ENCODE measurements at places on chromosomes 2 and 18.

GRCh38 chr18:14937271-14937670, 189.3 kb downstream of the ANKRD30B start:
- no peak for ATAC-seq

DNA sequence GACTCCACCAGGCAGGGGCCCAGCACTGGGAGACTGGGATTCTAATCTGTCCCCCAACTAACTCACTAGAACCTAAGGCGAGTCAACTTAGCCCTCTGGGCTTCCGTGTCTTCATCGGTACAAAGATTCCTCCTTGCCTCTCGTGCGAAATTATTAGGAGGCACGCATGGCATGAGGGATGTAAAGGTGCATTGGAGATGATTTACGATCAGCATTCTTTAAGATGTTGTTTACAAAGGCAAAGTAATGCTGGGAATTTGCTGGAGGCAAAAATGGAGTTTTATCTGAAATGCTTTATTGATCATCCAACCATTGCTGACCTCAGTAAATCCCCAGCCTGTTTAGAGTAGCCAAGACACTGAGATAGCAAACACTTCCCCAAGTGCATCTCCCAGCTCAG, 171.8 kb upstream of the KLHL29 start:
- ATAC-seq, result no peak

DNA sequence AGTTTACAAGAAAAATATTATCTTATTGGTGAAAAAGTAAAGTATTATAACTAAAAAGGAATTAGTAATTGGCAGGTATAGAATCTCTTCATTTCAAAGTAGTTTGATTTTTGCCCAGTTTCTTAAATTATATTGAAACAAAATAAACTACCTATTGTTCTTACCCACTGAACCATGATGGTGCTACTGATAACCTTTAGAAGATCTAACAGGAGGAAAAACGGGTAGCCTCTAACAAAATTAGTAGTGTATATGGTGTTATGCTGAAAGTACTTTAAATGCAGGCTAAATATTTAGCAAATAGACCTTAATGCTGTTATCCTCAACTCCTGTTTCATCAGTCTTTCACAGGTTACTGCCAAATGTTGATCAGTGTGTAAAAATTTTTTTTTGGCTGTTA, 19.1 kb downstream of the MRPS9 start:
- no peak for ATAC-seq

- no peak for ATAC-seq
Measured at GRCh38 chr2:41728788-41729338, 319.0 kb upstream of the PKDCC start.

DNA sequence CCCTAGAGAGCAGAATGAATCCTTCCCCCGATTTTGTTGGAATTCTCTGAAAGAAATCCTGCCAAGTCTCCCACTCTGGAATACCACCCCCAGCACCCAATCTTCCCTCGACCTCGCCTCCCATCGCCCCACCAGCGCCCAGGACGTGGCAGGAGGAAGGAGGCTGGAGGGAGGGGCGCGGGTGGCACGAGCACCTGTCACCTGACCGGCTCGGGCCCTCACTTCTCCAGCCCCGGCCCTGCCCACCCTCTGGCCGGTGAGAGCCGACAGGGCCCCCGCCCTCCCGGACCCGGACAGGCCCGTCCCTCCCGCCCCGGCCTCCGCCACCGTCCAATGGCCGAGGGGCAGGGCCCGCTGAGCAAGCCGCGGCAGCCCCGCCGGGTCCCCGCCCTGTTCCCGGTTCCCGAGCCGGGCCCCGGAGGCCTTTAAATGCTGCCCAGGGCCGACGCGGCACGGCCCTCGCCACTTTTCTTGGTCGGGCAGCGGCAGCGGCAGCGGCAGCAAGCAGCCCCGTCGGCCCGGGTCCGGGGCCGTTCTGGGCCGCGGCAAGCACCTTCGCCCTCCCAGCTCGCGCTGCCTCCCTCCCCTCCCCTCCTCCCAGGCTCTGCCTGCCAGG, at the start of gene LGALSL:
LGALSL (plus strand) TSS at position 393 of the 616 bp plus-strand sequence. CDS start 384 bp downstream, outside the sequence.
- ATAC-seq, result peak; percentile 86

DNA sequence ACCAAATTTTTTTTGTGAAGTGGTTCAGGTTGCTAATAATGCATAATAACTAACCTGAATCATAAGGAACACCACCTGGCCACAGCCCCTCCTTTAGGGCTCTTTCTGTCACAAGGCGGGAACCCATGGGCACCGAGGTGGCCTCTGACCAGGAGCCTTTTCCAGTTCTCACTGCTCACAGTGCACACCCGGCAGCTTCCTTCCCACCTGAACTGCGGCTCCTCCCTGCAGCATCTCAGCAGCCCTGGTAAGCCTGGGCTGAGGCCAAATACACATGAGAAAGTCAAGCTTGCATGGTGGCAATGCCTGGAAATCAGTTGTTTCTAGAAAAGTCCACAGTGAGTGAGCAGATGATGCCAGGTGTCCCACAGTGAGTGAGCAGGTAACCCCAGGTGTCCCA, 77.6 kb upstream of the SNTG2 start:
- no peak for ATAC-seq

GRCh38 chr2:71798266-71799012, 345.1 kb downstream of the DYSF start:
- ATAC-seq, result no peak

DNA sequence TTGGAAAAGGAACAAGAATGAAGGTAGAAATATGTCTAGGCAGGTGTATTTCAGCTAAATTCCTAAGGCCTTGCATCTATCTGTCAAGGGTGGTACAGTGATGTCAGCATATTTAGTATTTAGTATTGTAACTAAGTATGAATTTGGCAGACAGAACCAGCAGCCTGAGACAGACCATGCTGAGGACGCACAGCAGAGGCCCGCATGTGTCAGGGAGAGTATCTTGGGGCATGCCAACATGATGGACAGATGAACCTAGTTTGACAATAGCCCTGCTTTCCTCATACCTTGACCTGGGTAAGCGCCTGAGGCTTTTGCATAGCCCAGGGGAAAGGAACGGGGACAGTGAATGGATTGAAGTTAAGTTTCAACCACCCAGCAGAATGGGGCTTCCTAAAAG, 33.8 kb upstream of the OSR1 start:
- no peak for ATAC-seq

DNA sequence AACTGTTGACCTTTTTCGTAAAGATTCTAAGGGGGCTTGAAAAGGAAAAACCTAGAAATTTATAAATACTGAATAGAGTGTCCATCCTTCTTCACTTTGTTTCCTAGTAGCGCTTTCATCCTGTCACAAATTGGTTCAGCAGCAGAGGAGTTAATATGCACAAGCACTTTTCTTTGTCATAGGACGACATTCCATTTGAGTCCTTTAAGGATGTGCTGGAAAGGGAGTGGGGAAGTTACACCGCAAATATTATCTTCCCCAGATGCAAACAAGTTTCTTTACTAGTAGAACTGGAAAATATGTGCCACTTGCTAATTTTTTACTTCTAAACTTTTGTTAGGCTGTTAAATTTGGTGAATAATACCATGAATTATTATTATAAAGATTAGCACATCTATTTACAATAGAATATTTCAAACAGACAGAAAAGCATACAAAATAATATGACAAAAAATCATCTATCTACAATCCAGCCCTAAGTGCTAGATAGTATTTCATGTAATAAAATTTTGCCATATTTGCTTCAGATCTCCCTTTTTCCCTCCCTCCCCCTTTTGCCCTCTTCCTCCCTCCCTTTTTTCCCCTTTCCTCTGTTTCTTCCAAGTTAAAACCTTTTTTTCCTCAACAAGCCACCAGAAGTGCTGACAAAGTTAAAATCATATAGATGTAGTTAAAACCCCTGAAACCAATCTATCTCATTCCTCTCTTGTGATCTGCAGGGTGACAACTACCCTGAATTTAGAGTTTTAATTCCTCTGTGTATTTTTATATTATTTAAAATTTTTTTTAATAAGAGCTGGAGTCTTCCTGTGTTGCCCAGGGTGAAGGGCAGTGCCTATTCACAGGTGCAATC, 50.5 kb upstream of the MAP4K3 start:
- no peak for ATAC-seq

GRCh38 chr2:39023649-39024048, 97.2 kb downstream of the SOS1 start:
- ATAC-seq, result no peak

DNA sequence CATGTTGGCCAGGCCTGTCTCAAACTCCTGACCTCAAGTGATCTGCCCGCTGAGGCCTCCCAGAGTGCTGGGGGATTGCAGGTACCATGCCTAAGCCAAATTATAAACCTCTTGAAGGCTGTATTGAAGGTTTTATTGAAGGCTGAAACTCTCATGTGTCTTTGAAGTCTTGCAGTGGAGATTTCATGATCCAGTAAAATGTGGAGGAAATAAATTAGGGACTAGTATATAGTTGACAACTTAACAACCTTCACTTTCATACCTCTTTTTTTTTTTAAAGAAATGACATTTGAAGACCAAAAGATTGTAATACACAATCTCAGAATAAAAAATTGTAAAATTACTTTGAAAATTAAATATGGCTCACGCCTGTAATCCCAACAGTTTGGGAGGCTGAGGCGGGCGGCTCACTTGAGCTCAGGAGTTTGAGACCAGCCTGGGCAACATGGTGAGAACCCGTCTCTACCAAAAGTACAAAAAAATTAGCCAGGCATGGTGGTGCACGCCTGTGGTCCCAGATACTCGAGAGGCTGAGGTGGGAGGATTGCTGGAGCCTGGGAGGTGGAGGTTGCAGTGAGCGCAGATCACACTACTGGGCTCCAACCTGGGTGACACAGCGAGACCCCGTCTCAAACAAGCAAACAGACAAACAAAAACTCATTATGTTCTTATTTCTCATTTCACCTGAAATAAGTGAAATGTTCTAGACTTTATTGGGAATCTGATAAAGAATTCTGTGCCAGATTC, 8.0 kb downstream of the EML4 start:
- ATAC-seq, result no peak

DNA sequence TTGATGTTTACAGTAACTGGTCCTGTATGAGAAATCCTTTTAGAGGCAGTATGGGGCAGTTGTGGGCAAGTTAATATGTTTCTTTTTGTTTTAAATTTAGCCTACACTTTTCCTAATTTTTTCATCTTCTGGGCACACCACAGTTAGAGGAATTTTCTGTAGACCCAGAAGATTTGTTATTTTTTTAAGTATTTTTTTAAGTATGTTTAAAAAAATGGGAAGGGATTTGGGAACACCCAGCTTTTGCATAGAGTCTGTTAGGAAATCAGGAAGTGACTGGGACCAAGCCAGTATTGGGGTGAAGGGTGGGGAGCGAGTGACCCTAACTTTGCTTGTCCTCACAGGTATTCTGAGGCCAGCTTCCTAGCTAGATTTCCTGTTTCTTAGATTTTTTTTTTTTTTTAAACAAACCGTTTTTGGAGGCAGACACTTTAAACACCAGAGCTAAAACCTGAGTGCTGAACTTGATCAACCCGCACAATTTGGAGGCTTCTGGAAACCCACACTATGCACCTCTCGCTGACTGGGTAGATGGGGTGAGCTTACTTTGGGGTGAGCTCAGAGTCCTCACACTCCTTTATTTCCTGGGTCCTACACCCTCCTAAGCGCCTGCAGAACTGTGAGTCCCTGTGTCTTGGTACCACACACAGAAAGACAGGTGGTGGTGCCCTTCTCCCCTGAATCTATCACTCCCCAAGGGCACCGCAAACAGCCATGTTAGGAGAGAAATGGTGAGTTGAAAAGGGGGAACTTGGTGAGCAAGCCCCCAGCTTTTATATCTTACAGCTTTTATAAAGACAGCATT, 5.2 kb downstream of the GATA6 start:
- ATAC-seq, result no peak

- ATAC-seq, result no peak
Measured at GRCh38 chr18:3993941-3994687, 461.0 kb downstream of the DLGAP1 start.

- ATAC-seq, result no peak
Measured at GRCh38 chr18:62281684-62282083, 43.4 kb upstream of the TNFRSF11A start.

DNA sequence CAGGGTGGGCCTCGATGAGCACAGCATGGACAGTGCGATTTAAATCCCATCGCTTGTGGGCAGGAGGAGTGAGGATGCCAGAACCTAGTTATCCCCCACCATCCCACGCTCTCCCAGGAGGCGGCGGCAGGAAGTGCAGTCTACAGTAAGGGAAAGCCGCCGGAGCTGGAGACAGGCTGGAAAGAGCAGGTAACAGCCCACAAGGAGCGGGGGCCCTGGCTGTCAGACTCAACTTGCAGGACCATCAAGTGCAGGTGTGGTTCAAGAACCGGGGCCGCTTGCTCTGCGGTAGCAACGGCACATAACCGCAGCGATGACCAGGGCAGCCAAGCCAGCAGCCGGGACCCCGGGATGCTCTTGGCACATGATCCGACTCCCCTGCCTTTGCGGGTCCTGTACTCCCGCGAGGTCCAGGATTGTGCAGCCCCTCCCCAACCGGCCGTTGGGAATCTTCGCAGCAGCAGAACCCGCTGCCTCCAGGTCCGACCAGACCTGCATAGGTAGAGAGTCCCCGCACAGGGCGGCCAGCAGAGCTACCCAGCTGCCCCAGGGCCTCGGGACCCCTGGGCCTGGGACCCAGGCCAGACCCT, 82.1 kb downstream of the BIN1 start:
- peak; percentile 40 for ATAC-seq

GRCh38 chr2:235859651-235860050, 308.5 kb downstream of the GBX2 start:
- no peak for ATAC-seq

- ATAC-seq, result peak; percentile 74
Measured at GRCh38 chr2:231666171-231667095, 41.9 kb upstream of the PTMA start.

DNA sequence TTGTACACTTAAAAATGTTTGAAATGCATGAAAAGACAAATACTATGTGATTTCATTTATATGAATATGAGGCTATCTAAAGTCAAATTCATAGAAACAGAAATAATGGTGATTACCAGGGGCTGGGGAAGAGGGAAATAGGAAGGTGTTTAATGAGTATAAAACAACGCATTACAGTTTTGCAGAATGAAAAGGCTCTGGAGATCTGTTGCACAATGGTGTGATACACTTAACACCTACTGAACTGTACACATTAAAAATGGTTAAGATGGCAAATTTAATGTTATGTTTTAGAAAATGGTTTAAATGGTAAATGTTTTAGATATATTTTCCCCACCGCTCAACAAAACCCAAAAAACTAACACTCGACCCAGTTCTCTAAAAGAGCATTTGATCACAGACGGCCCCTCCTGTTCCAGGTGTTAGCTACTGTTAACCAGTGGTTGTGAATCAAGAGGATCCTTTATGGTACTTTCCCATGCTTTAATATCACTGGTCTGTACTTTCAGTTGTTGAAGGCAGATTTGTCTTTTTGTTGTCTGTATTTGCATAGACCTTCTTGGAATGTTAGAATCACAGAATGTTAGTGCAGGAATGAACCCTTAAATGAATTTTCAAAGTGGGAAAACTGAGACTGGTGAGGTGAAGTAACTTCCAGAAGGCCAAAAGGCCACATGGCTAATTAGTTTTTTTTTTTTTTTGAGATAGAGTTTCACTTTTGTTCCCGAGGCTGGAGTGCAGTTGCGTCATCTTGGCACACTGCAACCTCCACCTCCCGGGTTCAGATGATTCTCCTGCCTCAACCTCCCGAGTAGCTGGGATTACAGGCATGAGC, 10.2 kb downstream of the RAB10 start:
- no peak for ATAC-seq

GRCh38 chr18:46429649-46430224, 227.3 kb downstream of the LOXHD1 start:
- ATAC-seq, result no peak

- no peak for ATAC-seq
Measured at GRCh38 chr2:59947209-59947608, 606.2 kb downstream of the BCL11A start.

Data from stimulated activated memory B cell treated with anti-CD40 and anti-IgM and Interleukin-4, amounts not matched to agents 10 μg/mL and 1 μg/mL and 100 μg/mL, for 72 hours (primary cell).